Activated T-cell treated with anti-CD3 and anti-CD28 coated beads for 4 hours (primary cell): ENCODE measurements at places on chromosomes 13 and 19.
A peak's percentile ranks its signal among the peaks of the same experiment; 100 is the strongest.

GRCh38 chr13:91716436-91717065 lies 318.1 kb downstream of the GPC5 start:
- no peak for DNase-seq

- DNase-seq: no peak
These were observed 420.2 kb downstream of the KCTD12 start for GRCh38 chr13:76466043-76466442.

DNA sequence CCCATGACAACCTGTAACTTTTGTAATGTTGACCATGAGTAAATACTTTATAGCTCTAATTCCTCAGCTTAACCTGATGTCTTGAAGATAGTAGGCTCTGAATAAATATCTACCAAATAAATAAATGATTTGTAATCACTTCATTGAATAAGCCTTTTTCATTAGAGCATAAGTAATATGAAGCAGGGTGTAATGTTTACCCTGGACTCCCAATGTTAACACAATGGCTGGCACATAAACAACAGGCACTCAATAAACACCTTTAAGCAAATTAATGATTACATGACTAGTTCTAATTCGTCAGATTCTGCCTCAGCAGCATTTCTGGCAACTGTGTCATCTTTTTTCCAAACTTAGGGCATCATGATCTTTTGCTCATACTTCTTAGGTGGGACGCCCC lies 396.3 kb downstream of the LIG4 start:
- DNase-seq: no peak

DNA sequence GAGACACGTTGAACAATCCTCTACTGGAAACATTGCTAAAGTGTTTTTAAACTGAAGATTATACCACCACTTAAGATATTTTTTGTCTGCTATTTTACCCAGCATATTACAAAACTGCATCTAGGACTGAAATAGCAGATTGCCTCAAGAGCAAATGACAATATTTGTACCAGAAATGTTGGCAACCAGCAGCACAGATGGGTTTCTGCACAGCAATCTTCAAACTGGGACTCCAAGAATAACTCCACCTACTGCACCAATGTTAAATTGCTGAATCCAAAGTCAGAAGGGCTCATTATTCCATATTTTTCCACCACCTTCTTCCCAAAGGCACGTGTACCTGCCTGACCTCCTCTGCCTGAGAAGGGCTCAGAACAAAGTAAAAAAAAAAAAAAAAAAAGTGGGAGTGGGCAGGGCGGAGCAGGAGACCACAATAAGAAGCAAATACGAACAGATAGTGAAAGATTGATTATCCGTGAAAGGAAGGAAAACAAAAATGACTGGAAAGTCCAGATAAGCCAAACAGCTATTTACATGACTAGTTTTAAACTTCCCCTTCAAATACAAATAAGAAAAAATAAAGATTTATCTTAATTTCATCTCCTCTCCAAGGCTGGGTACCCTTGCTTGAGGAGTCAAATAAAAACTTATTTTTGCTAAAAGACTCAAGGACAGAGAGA lies 79.4 kb downstream of the FOXO1 start:
- no peak for DNase-seq

- no peak for DNase-seq
These were observed 1.4 kb downstream of the ZNF324 start for GRCh38 chr19:58468216-58468839.

GRCh38 chr19:35731353-35731752 lies 10.9 kb downstream of the IGFLR1 start:
- DNase-seq: no peak

DNA sequence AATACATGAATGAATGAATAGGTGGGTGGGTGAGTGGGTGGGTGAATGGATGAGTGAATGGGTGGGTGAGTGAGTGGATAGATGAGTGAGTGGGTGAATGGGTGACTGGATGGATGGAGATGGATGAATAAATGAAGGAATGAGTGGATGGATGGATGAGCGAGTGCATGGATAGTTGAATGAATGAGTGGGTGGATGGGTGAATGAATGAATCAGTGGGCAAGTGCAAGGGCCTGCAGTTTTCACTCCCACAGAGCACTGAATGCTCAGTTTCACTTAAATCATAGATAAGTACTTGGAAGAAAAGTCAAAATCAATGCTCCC lies 12.4 kb downstream of the GAS6 start:
- no peak for DNase-seq

- peak; percentile 75 for DNase-seq
These were observed 2.8 kb downstream of the ZFP36 start for GRCh38 chr19:39409208-39410016.

DNA sequence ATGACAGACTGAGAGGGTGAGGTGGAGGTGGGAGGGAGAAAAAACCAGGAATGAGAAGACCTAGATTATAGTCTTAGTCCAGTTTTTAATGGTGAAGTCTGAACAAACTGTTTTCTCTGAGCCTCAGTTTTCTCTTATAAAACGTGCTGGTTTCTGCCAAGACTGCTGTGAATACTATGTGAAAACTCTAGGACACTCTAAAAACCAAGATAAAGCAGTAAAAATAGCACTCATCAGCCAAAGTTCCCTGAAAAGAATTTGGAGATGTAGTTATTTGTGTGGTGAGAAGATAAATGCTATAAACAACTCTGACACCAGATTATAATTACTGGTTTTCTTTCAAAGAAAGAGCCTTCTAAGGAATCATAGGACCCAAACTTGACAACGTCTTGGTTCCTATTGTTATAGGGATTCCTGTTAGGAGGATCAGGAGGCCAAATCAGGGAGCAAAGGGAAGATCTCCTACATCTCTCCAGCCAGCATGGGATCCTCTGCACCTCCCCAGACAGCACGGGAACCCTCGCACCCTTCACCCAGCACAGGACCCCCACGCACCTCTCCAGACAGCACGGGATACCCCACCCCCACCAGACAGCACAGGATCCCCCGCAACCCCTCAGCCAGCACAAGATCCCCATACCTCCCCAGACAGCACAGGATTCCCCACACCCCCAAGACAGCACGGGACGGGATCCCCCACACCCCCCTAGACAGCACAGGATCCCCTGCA lies 130.2 kb downstream of the MIPEP start:
- DNase-seq: no peak

DNA sequence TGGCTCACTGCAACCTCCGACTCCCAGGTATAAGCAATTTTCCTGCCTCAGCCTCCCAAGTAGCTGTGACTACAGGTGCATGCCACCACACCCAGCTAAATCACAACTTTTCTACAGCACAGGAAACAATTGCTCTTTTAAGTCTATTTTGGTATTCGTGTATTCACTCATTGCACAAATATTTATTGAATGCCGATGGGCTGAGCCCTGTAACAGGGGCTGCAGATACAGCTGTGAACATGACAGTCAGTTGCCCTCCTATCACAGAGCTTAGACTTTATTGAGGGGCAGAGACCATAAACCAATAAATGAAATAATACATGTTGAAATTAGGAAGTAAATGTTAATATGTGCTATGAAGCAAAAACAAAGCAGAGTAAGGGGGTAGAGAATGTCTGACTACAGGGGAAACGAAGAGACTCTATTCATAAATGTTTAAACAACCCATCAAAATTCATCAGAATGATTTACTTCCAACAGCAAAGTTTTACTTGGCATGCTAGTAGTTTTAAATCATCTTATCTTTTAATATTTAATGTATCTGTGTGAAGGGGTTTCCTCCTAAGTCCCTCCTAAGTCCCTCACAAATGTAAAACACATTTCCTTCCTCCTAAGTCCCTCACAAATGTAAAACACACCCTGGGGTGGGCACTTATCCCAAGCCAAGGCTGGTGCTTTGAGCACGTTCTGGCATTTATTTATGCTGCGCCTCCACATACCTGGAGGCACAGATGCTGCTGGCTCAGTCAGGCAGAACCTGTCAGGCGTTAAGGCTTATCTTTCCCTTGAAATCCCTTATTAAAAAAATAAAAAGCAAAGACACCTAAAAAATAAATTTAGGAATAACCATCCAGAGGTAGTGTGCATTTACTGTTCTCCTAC lies 140.8 kb downstream of the MIPEP start:
- DNase-seq: no peak

DNA sequence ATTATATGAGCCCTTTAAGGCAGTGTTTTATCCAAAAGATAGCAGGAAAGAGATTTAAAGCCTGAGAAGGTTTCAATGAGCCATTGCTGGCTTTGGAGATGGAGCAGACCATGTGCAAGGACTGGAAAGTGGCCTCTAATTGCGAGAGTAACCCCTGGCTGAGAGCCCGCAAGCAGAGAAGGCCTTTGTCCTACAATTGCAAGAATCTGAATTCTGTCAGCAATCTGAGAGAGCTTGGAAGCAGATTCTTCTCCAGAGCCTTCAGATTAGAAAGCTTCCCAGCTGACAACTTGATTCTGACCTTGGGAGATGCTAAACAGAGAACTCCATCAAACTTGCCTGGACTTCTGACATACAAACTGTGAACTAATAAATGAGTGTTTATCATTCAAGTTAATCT lies 528.7 kb upstream of the KLF12 start:
- DNase-seq: no peak

DNA sequence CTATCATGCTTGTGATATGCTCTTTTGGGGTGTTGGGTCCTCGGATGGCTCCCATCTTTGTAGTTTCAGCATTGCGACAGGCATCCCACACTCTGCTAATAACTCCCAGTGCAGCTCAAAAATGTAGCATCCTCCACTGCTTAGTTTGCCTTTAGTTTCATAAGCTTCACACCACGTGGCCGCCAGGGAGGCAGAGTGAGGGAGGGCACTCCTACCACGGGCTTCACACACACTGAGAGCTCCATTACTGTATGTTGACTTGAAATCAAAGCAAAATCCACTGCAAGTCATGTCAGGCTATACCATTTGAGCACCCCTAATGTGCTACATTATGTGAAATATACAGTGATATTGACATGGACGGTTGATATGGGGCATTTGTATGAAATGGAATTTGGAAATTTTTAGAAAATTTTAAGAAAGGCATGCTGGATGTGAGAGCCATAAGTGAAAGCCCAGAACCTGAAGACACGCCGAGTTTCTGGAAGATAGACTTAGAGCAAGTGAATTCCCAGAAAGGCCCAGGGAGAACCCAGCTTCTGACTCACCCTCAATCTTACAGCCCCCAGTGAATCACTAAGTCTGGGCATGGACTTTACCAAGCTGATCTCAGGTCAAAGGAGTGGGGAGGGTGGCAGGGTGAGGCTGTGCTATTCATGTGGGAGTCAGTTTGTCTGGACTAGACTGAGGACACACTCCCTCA lies 94.1 kb downstream of the HSPH1 start:
- no peak for DNase-seq

DNA sequence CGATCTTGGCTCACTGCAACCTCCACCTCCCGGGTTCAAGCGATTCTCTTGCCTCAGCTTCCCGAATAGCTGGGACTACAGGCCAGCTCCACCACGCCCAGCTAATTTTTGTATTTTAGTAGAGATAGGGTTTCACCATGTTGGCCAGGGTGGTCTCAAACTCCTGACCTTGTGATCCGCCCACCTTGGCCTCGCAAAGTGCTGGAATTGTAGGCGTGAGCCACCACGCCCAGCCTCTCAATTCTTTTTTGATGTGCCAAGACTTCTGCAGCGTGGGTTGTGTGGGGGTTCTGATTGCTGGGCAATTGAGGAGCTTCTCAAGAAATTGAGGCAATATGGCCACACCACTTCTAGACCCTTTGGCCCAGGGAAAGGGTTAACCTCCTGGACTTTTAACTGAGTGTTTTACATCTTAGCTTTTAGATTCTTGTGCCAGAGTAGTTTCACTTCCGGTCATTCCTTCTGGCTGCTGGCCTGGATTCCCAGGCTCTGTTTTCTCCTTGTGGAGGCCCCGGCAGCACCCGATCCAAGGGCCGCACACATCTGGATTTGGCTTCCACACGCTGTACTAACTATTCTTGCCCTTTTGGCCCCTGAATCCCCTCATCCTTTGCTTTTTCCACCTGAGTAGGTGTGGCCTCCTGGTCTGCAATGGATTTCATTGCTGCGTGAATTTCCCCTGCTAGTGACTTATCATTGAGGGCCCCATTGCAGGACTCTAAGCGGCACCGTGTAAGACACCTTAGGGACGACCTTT lies 14.7 kb downstream of the SMARCA4 start:
- no peak for DNase-seq
